ENCODE measurements at places on chromosomes 2 and 18.
A peak's percentile ranks its signal among the peaks of the same experiment; 100 is the strongest.

DNA sequence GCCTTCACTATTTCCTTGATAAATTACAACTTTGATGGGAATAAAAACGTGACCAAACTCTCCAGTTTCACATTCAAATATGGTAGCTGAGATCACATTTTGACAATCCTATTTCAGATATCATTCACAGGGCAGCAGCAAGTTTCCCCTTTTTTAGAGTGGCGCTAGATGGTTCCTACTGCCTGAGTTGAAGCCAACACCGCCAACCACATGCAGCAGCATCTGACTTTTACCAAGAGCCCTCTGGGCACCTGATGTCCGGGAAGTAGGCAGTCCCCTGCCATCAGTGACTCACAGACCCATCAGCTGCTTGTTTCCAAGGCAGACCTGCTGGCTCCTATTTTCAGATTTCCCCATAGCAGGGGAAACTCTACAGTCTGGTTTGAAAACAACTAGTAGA, 4.0 kb upstream of the MREG start:
- no peak for DNase-seq

DNA sequence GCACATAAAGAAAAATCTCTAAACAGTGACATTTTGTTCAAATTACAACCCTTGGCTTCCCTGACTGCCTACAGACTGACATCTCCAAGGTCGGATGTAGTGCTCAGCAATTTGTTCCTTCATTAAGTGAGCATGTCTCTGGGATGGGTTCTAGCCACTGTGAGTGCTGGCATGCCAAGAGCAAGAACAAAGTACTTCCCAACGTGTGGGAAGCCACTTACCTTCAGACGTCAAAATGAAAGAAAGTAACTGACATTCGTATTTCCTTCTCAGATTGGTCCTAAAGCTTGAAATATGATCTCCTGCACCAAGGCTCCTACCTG, 193.8 kb downstream of the SLC8A1 start:
- DNase-seq: no peak

DNA sequence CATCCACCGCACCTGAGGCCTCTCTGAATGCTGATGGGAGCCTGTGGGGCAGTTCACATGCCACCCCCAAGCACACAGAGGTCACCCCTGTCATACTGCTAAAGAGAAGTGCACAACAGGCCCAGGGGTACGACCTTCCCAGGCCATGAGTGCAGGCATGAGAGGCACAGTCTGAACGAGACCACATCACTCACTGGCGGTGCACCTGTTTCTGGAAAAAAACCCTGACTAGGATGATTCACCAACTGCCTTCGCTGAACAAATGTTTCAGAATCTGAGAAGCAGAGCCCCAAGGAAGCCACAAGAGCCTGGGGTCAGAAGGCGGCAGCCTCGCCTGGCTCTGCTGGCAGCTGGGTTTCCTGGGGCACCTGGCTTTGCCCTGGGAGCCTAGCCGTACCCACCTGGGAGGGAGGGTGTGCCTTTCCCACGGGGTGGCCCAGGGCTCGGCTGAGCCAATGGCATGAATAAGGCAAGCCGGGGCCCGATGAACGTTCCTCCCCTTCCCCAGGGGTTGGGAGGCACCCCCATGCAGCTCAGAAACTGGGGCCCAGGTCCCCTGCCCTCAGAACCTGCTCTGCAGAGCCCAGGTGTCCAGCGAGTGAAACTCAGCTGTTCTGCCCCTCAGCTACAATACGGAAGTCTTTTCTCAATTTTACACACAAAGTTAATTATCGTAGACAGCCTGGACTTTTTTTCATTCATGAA, 73.8 kb downstream of the HDAC4 start:
- DNase-seq: no peak

GRCh38 chr2:3121601-3122000, 256.0 kb downstream of the EIPR1 start:
- no peak for DNase-seq

DNA sequence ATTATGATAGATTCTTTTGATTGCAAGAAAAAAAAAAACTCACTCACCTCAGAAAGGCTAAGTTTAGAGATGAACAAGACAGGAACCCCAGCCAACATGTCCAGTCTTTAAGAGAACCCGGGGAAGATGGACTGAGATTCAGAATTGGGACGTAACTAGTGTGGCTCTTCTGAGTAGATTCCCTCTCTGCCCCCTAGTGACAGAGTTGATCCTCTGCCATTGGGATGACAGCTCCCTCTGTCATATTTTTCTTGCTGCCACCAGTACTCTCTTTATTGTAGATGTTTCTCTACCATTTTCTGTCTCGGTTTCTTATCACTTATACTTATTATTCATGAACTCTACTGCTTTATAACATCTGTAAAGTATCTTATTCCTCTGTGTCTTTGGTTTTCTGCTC, 77.7 kb downstream of the GULP1 start:
- peak; percentile 2 for DNase-seq

GRCh38 chr18:34609986-34610648, 100.0 kb upstream of the DTNA start:
- DNase-seq: no peak

DNA sequence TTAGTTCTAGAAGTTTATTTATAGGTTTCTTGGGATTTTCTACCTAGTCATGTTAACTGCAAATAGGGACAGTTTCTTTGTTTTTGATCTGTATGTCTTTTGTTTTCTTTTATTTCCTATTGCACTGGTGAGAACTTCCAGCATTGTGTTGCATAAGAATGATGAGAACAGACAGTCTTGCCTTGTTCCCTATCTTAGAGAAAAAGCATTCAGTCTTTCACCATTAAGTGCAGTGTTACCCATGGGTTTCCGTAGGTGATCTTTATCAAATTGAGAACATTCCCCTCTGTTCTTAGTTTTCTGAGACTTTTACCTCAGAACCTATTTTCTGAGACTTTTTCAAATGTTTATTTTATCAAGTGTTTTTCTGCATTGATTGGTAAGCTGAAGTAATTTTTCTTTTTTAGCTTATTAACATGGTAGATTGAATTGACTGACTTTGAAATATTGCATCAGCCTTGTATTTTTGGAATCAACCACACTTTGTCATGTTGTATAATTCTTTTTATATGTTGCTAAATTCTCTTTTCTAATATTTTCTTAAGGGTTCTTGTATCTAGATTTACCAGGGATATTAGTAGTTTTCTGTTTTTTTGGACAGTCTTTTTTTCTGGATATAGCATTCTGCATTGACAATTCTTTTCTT, 17.2 kb downstream of the MFSD6 start:
- no peak for DNase-seq

All from naive B cell (primary cell).